Prostate gland (tissue), 2 donors: ENCODE measurements at places on chromosomes 12 and 14. TPM values are rescaled to one million over a fixed set of nuclear protein-coding genes. Genes with fewer than 3 reads are reported as not detected.
A peak's percentile ranks its signal among the peaks of the same experiment; 100 is the strongest.

DNA sequence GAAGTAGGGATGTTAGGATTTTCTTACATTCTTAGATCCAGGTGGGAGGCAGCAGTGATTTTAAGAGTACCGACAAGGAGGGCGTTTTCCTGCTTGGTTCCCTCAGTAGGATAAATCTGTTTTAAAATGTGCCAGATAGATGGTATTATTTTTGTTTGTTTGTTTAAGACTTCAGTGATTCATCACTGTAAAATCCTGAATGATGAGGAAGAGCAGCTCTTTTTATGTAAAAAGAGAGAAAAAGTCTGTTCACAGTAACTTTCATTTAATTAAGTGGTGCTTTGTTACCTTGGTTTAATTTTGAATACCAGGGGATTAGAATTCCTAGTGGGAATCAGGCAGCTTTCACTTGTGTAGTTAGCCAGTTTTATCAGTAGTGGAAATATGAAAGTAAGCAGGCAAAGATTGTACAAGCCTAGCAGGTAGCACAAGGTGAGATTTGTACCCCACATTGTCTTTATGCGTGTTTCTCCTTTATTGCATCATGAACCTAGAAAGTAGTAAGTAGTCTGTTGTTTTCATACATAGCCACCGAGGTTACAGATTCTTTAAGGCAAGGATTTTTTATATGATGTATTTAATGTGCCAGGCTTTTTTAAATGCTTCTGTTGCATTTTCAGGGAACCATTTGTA is 349.6 kb downstream of the CCDC91 start:
- no peak overlapping the region for H3K4me3 ChIP-seq
- no peaks in the 10 kb centered on the region for H3K27me3 ChIP-seq
- DNase-seq, result no peak
- H3K27ac ChIP-seq, result no peak overlapping the region
- H3K36me3 ChIP-seq, result no peaks in the 10 kb centered on the region

DNA sequence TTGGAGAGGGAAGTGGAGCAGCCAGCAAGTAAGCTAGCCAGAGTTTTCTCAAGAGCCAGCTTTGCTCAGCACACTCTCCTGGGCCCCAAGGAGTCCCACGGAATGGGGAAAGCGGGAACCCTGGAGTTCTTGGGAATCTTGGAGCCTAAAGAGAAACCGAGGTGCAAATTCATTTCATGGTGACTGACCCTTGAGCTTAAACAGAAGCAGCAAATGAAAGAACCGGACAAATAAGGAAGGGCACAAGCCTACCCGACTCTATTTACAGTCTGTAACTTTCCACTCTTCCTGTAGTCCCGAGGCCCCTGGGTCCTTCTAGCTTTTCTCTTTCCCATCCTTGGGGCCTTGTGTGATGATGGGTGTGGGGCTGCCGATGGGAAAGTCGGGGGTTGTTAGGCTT is 18.1 kb upstream of the TIGAR start:
- no peaks in the 10 kb centered on the region for H3K36me3 ChIP-seq
- no peak overlapping the region for H3K4me3 ChIP-seq
- H3K27me3 ChIP-seq, result no peaks in the 10 kb centered on the region
- no peaks in the 10 kb centered on the region for H3K4me1 ChIP-seq
- H3K27ac ChIP-seq, result no peak overlapping the region

GRCh38 chr12:76042147-76042546 is 10.6 kb upstream of the PHLDA1 start:
- no peaks in the 10 kb centered on the region for H3K36me3 ChIP-seq
- H3K27ac ChIP-seq, result no peak overlapping the region
- H3K4me1 ChIP-seq, result no peaks in the 10 kb centered on the region
- no peak for DNase-seq
- no peak overlapping the region for H3K4me3 ChIP-seq

SSPN gene
- total RNA-seq, result 29.5 TPM

MYH6 gene
- total RNA-seq, result 3.1 TPM

- H3K27me3 ChIP-seq, result peaks cover 13% of the 10 kb centered on the region
- no peak overlapping the region for H3K27ac ChIP-seq
- H3K4me3 ChIP-seq, result no peak overlapping the region
- no peak for DNase-seq
- H3K36me3 ChIP-seq, result no peaks in the 10 kb centered on the region
- no peaks in the 10 kb centered on the region for H3K4me1 ChIP-seq
These were observed 5.7 kb downstream of the TMEM179 start for GRCh38 chr14:104598910-104599273.

CLEC1B gene
- total RNA-seq, result 1.5 TPM

TDRD9 gene
- 18.2 TPM for total RNA-seq

DNA sequence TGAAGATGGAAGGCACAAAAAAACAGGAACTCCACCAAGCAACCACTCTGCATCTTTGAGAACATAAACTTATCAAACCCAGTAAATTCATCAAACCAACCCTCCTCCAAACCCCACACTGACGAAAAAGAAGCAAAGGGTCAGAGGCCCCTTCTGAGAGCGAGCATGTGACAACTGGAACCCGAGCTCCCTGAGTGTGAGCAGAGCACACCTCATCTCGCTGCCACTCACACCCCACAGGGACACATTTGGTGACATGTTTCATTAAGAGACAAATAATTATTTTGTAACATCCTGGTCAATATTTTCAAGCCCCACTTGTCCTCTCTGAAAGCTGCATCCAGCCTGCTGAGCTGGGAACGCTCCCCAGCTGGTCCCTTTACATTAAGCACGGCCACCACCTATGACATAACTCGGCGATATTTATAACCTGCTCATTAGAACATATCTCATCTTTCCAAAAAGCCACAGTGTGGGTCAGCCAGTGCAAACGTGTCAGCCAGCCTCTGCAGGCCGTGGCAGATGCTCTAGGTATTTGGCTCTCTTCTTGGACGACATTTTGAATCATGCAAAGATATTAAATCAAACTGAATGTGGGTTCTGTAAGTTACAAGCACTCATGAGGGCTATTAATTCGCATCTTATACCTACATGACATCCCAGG is 120.1 kb downstream of the TTC7B start:
- peaks cover 17% of the 10 kb centered on the region for H3K4me1 ChIP-seq
- no peak overlapping the region for H3K4me3 ChIP-seq
- no peak for DNase-seq

SERPINA10 gene
- total RNA-seq, result not detected

DTX1 gene
- 21.2 TPM for total RNA-seq

GRCh38 chr12:14873440-14874185 is 12.0 kb downstream of the MGP start:
- DNase-seq, result no peak
- no peaks in the 10 kb centered on the region for H3K27me3 ChIP-seq
- H3K4me1 ChIP-seq, result no peaks in the 10 kb centered on the region
- H3K36me3 ChIP-seq, result no peaks in the 10 kb centered on the region
- H3K27ac ChIP-seq, result no peak overlapping the region

TMEM132C gene
- 5.3 TPM for total RNA-seq

- H3K36me3 ChIP-seq, result no peaks in the 10 kb centered on the region
- H3K27ac ChIP-seq, result peak overlapping the region; percentile 97
- H3K27me3 ChIP-seq, result no peaks in the 10 kb centered on the region
- peak overlapping the region; percentile 91 for H3K4me3 ChIP-seq
- peaks cover 9% of the 10 kb centered on the region for H3K4me1 ChIP-seq
These were observed 612 bp downstream of the TRAPPC6B start for GRCh38 chr14:39169541-39169900.

DNA sequence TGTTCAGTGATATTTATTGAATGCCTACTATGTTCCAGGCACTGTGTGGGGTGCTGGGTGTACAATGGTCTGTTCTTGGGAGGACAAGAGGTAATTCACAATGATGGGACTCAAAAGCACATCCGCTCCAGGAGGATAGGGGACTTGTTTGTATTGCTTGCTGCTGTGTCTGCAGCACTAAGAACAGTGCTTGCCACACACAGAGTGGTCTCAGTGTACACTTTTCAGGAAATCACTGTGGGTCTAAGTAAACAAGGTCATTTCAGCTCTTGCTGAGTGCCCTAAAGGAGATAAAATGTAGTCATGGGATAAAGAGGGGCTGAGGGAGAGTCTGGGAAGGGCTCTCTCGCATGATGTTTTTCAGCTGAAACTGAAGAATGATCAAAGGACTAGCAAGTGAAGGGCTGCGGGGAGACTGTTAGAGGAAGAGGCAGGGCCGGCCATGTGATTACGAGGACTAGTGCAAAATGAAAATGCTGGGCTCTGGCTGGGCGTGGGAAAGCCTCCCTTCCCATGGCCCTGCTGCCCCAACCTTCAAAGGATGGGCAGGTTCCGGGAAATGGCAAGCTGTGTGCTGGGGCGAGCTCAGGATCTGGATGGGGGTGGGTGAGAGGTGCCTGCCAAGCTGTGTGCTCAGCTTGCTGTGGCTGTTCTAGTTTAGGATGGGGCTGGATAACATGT is 39.1 kb downstream of the ADCK1 start:
- no peaks in the 10 kb centered on the region for H3K27me3 ChIP-seq
- H3K4me3 ChIP-seq, result no peak overlapping the region
- no peak for DNase-seq
- H3K4me1 ChIP-seq, result no peaks in the 10 kb centered on the region

DNA sequence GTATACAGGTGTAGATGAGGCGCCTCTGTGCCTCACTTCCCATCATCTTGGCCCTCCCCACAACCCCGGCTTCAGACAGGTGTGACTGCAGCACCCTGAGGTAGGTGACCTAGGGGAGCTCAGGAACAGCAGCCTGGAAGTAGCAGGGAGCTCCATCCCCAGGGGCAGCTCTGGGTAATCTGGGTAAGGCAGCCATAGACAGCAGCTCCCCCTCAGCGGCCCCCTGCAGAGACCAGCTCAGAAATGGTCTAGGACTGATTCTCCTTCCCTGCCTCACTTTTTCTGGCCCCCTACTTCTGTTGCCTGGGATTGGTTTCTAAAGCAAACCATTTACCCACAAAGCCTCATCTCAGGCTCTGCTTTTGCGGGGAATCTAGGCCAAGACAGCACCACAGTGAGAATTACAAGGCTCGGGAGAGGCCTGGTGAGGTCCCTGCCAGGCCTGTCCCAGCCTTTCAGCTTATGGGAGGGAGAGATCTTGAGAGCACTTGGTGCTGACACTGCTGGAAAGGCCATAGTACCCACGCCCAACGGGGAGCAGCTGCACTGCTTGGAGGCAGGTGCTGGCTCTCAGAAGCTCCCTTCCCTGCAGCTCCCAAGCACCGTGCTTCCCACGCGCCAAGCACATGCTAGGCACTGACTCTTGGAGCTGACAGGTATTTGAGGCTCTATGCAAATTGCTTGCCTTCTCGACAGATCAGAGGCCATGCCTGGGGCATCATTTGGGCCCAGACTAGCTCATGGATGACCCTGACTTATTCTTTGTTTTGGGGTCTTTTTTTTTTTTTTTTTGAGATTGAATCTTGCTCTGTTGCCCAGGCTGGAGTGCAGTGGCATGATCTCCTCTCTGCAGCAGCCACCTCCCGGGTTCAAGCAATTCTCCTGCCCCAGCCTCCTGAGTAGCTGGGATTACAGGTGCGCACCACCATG is 45.1 kb upstream of the TRAF3 start:
- no peak overlapping the region for H3K27ac ChIP-seq
- no peaks in the 10 kb centered on the region for H3K27me3 ChIP-seq
- H3K36me3 ChIP-seq, result no peaks in the 10 kb centered on the region
- peaks cover 3% of the 10 kb centered on the region for H3K4me1 ChIP-seq
- no peak overlapping the region for H3K4me3 ChIP-seq

DNA sequence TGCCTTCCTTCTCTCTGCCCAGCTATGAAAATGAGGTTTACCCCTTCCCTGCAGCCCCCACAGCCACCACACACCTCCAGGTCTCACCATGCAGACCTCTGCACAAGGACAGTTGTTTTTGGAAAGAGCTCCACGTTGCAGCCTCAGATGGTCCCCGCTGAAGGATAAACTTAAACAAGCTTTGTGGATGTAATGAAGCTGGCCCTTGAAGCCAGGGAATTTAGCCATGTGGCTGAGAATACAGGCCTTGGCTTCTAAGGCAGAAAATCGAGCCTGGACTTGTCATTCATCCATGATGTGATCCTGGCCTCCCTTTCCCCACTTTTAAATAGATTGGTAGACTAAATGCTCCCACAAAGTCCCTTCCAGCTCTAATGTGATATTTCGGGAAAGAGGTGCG is 79.4 kb downstream of the TBX3 start:
- no peaks in the 10 kb centered on the region for H3K4me1 ChIP-seq
- no peaks in the 10 kb centered on the region for H3K36me3 ChIP-seq
- no peak overlapping the region for H3K27ac ChIP-seq
- H3K27me3 ChIP-seq, result no peaks in the 10 kb centered on the region
- H3K4me3 ChIP-seq, result no peak overlapping the region

ZCCHC8 gene
- 20.1 TPM for total RNA-seq

DNA sequence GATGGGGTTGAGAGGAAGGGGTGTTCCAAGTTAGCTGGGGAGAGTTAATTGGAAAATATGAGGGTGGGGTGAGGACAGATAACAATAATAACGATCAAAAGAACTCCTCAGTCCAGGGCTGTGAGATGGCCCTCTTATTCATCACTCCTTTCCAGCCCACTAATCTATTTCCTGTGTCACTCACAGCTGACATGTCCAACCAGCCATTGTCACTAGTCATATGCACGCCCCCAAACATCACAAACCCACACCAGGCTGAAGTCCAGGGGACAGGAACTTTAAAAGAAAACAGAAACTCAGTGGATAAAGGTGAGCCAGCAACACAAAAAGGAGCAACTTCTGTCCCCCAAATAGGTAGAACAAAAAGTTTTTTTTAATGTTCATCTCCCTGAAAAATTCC is 911 bp downstream of the CALCOCO1 start:
- peak overlapping the region; percentile 54 for H3K27ac ChIP-seq
- peaks cover 12% of the 10 kb centered on the region for H3K36me3 ChIP-seq
- no peaks in the 10 kb centered on the region for H3K27me3 ChIP-seq
- DNase-seq, result no peak
- H3K4me1 ChIP-seq, result no peaks in the 10 kb centered on the region

GRCh38 chr12:26871985-26872384 is 39.0 kb upstream of the ITPR2 start:
- H3K27ac ChIP-seq, result no peak overlapping the region
- no peak for DNase-seq
- no peaks in the 10 kb centered on the region for H3K27me3 ChIP-seq

GRCh38 chr14:68177728-68178127 is 358.1 kb downstream of the RAD51B start:
- no peaks in the 10 kb centered on the region for H3K27me3 ChIP-seq
- peaks cover 5% of the 10 kb centered on the region for H3K4me1 ChIP-seq
- H3K36me3 ChIP-seq, result no peaks in the 10 kb centered on the region
- H3K4me3 ChIP-seq, result no peak overlapping the region
- H3K27ac ChIP-seq, result no peak overlapping the region
- DNase-seq, result no peak

CD163L1 gene
- 8.2 TPM for total RNA-seq

RNF212B gene
- total RNA-seq, result not detected

- no peak overlapping the region for H3K27ac ChIP-seq
- no peaks in the 10 kb centered on the region for H3K36me3 ChIP-seq
- no peak overlapping the region for H3K4me3 ChIP-seq
- no peaks in the 10 kb centered on the region for H3K27me3 ChIP-seq
- peaks cover 3% of the 10 kb centered on the region for H3K4me1 ChIP-seq
- DNase-seq, result no peak
These were observed 155.1 kb downstream of the CALM1 start for GRCh38 chr14:90551733-90552464.
